ENCODE measurements at places on chromosomes 4 and X. TPM values are rescaled to one million over a fixed set of nuclear protein-coding genes. Genes with fewer than 3 reads are reported as not detected.

The FHDC1 gene
- 0.08 TPM for total RNA-seq

- no peak for DNase-seq
Measured at GRCh38 chr4:138104284-138104680, 137.9 kb downstream of the SLC7A11 start.

- DNase-seq = no peak
Measured at GRCh38 chr4:14848229-14848628, 154.1 kb upstream of the CPEB2 start.

DNA sequence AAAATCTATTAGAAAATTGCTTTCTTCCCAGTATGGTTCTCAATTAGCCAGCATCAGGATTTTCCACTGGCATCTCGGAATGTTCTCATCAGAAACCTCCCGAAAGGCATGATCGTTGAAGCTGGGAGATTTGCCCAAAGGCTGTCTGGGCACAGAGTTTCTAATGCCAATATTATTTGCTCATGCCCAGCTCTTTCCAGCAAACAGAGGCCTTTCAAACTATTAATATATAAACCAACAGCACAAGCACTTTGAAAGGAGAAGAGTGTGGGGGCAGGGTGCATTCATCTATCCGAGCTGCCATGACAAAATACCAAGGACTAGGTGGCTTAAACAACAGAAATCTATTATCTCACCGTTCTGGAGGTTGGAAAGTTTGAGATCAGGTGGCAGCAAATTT, 88.3 kb upstream of the MSX1 start:
- no peak for DNase-seq

The PCDH10 gene
- not detected for total RNA-seq

GRCh38 chr4:6390356-6390755, 82.1 kb downstream of the PPP2R2C start:
- no peak for DNase-seq

DNA sequence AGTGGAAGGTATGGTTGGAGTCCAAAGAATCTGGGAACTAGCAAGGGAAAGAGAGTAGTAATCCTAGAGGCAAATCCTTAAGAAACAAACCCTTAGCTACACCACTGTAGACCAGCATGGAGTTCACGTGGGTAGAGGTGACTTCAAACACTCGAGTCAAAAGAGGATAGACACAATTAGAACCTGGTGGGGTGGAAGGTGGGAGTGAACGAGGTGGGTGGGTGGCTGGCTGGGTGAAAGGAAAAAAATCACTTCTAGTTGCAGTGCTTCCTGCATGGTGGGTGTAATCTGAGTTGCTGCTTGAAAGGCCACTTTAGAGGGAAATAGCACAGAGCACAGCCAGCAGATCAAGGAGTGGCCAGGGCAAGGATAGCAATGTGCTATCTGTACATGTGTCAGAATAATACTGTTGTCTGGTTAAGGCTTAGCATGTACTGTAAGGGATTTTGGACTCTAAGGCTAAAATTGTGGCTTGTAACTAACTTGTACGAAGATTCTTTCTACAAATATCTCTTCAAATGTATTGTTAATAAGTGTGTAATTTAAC, 356.2 kb downstream of the GRIA2 start:
- DNase-seq = no peak

The MMAA gene
- total RNA-seq = 13.4 TPM

GRCh38 chr4:16438986-16439385, 212.7 kb upstream of the TAPT1 start:
- no peak for DNase-seq

All from activated naive CD8-positive, alpha-beta T cell treated with anti-CD3 and anti-CD28 coated beads for 36 hours (primary cell).